ENCODE measurements at places on chromosomes 3 and 15. TPM values are rescaled to one million over a fixed set of nuclear protein-coding genes. Genes with fewer than 3 reads are reported as not detected.

Gene TRPM1
- not detected for polyA plus RNA-seq

Gene WDR72
- polyA plus RNA-seq, result 0.04 TPM

Gene RMDN3
- 18.3 TPM for polyA plus RNA-seq

Gene KPNA1
- polyA plus RNA-seq, result 44.8 TPM

Gene SPESP1
- polyA plus RNA-seq, result 1.3 TPM

Gene DNAH12
- polyA plus RNA-seq, result not detected

Gene DPPA2
- not detected for polyA plus RNA-seq

Gene PLXND1
- 3.0 TPM for polyA plus RNA-seq

Gene MITF
- polyA plus RNA-seq, result 0.54 TPM

Gene MYO5C
- 0.88 TPM for polyA plus RNA-seq

Gene GPR62
- polyA plus RNA-seq, result not detected

Gene PLAAT1
- not detected for polyA plus RNA-seq

Gene IL17RB
- polyA plus RNA-seq, result 0.48 TPM

Gene STOML1
- polyA plus RNA-seq, result 6.6 TPM

Gene GATA2
- polyA plus RNA-seq, result 0.11 TPM

Gene ISLR2
- polyA plus RNA-seq, result not detected

Gene MLF1
- polyA plus RNA-seq, result not detected

Gene SLC51B
- polyA plus RNA-seq, result not detected

Gene IQCF5
- not detected for polyA plus RNA-seq

Gene GOLGA8H
- not detected for polyA plus RNA-seq

Gene DUOXA2
- not detected for polyA plus RNA-seq

Gene ALDH1A2
- polyA plus RNA-seq, result not detected

Gene INSYN1
- not detected for polyA plus RNA-seq

Gene ARL14
- 1.4 TPM for polyA plus RNA-seq

Gene KBTBD13
- polyA plus RNA-seq, result not detected

Gene C3orf85
- polyA plus RNA-seq, result not detected

Gene ULK3
- polyA plus RNA-seq, result 25.2 TPM
